ENCODE measurements at places on chromosomes 4 and X.

DNA sequence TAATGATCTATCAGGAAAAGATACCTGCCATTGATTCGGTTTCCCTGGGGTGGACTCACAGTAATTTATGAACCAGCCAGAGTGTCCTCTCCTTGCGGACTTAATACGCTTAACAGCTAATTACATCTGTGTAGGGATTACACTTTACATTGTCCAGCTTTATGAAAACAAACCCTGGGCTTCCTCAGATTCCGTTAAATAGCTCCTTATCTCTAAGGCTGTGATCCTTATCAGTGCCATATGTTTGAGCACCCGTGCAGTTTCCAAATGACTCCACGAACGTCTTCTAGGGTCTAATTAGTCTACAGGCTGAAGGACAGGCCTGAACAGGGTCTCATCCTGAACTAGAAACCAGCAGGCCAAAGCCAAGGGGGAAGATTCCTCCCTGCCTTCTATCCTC, 56.9 kb downstream of the KDR start:
- no peak for DNase-seq

DNA sequence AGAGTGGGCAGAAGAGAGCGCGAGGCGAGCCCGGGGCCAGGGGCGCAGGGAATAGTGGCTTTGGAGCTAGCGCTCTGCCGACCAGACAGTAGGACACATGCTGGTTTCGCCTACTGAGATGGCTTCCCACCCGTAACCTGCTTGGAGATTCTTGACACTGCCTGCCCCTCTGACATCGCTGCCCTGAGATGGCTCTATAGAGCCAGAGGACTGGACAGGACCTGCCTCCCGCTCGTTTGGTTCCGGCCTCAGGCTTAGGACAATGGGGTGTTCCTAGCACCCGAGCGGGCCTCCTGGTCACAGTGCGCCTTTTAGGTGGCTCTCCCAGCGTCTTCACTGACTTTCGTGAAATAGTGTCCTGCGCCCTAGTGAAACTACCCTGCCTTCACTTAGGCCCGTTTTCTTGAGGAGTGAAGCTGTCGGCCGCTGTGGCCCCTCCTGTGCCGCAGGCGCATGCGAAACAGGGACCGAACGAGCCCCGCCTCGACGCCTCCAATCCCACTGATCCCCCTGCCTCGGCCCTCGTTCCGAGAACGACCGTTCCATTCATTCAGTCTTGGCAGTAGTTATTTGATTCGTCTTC, 608 bp downstream of the TAF1 start:
- peak; percentile 43 for DNase-seq

DNA sequence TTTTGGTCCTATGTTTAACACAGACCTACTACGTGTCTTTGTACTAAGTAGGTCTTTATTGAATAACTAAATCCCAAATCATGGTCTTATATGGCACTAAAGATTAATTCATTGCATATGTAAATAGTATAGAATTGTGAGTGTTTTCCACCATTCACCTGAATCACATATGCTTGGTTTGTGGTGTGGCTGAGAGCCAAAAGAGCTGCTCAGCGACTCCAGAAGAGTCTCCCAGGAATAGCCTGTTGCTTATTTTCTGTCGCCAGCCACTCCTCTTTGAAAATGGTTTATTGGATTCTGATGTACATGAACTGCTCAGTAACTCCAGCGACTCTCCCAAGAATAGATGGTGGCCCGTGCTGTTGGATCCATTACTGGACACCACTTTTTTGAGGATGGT, 184.5 kb downstream of the CLCN4 start:
- DNase-seq = no peak

DNA sequence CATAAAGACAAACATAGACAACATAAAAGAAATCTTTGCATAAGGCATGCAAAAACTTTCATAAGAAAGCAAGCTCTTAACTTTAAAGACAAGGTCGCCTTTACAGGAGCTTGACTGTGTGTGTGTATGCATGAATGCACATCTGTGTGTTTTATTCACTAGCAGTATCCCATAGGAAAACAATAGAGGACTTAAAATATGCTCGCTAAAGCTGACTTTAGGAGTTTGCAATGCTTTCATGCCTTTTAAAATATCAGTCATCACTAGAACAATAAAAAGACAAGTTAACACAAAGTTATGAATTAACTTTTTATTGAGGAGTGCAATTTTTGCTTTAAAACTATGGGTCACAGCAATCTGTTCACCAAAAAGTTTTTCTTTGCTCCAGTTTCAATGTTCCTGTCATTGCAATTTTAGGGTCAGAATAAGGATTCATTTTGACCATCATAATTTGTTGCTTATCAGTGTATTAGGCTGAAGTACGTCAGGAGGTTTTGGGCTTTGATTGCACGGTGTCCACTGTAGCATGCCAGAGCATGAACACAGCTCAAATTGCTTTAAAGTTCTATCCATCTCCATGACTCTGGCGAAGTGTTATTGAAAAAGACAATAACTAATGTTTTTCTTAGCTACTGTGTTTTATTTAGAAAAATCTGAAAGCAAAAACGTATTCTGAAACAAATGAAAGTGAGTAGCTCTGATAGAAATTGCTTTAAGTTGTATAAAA, 36.9 kb downstream of the ANXA10 start:
- DNase-seq = no peak

DNA sequence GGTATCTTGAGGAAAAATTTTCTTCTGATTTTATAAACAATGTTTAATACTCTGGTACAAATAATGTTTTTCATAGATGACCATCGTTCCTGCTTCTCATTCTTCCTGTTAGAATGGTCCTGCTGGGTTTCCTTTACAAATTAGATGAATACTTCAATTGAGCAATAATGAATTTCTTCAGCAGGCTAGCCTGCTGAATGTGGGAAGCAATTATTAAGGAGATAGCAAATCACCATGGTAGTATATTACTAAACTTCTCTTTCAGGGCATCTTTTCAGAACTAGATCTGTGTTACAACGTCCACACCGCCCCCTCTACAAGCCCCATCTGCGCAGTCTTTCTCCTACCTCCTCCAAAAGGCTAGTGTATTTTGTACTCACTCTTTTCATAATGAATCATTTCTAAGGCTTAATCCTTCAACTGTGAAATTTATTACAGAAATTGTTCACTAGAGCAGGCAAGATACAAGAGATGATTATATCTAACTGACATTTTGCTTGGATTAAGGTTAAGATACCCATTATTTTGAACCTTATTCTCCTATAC, 38.4 kb downstream of the GPRIN3 start:
- no peak for DNase-seq

DNA sequence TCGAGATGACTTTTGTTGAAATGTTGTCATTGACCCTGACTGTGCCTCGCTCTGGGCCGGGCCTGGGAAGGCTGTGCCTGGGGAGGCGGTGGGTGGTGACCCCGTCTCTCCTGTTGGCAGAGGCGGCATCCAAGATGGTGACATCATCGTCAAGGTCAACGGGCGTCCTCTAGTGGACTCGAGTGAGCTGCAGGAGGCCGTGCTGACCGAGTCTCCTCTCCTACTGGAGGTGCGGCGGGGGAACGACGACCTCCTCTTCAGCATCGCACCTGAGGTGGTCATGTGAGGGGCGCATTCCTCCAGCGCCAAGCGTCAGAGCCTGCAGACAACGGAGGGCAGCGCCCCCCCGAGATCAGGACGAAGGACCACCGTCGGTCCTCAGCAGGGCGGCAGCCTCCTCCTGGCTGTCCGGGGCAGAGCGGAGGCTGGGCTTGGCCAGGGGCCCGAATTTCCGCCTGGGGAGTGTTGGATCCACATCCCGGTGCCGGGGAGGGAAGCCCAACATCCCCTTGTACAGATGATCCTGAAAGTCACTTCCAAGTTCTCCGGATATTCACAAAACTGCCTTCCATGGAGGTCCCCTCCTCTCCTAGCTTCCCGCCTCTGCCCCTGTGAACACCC, 36.4 kb downstream of the HTRA3 start:
- peak; percentile 8 for DNase-seq

DNA sequence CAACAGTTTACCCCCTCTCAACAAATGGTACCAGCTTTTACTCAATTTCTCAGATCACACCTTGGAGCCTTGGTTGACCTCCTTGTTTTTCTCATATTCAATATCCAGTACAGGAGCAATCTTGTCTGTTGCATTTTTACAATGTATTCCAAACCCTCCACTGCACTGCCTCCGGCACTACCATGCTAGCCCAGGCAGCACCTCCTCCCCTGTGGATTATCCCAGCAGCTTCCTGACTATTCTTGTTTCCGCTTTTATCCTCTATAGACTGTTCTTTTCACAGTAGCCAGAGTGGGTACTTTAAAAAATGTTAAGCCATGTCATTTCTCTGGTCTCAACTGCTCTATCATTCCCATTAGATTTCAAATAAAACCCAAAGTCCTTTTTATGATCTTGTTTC, 253.4 kb upstream of the GPRIN3 start:
- no peak for DNase-seq

GRCh38 chrX:105635794-105636193, 186.5 kb upstream of the NRK start:
- DNase-seq = no peak

DNA sequence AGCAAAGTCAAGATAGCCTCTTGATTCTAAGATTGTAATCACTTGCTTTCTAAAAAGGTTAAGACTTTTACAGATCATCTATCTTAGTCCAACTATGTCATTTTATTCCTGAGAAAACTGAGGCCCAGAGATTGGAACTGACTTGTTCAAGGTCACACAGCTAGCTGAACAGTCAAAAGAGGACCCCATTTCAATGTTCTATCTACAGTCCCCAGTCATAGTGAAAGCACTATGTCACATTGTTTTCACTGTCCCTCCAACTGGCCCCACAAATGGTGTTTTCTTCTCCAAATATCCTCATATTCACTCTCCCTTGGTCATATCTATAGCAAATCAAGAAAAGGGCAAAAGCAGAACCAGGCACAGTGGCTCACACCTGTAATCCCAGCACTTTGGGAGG, 145.2 kb downstream of the OPHN1 start:
- DNase-seq = no peak

DNA sequence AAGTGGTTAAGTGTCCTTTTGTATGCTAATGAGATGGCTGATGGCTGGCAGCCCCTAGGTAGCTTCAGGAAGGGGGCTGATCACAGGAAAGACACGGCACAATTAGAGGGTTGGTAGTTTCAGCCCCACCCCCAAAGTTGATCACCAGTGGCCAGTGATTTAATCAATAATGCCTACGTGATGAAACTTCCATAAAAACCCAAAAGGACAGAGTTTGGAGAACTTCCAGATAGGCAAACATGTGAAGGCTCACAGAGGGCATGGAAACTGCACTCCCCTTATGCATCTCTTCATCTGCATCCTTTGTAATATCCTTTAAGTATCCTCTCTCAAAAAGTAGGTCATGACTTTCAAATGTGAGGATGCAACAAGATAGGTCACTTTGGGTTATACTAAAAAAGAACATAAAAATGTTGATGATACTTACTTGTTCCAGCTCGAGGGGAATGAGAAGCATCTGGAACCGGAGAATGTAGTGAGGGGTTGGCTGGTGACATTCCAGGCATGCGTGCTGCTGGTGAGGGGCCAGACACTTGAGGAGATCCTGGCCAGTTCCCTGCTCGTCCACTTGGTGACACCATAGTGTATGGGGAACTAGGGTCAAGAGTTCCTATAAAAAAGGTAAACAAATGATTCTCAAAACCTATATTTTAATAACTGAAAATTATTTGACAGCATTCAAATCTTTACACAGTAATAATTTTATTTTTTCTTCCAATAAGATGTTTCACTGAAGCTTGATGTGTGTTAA, 16.7 kb upstream of the CXorf38 start:
- no peak for DNase-seq

DNA sequence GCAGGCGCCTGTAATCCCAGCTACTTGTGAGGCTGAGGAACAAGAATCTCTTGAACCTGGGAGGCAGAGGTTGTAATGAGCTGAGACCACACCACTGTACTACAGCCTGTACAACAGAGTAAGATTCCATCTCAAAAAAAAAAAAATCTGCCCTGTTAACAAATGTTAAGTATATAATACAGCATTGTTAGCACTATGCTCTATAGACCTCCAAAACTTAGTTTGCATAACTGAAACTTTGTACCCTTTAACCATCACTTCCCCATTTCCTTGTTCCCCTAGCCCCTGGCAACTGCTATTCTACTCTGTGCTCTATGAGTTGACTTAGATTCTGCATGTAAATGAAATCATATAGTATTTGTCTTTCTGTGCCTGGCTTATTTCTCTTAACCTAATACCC, 76.7 kb downstream of the TAB3 start:
- no peak for DNase-seq

GRCh38 chrX:13936521-13937225, 93.0 kb downstream of the GEMIN8 start:
- no peak for DNase-seq

GRCh38 chr4:10107111-10108091, 9.2 kb downstream of the WDR1 start:
- DNase-seq = peak; percentile 18

GRCh38 chr4:186644311-186644638, 79.4 kb downstream of the FAT1 start:
- DNase-seq = no peak

DNA sequence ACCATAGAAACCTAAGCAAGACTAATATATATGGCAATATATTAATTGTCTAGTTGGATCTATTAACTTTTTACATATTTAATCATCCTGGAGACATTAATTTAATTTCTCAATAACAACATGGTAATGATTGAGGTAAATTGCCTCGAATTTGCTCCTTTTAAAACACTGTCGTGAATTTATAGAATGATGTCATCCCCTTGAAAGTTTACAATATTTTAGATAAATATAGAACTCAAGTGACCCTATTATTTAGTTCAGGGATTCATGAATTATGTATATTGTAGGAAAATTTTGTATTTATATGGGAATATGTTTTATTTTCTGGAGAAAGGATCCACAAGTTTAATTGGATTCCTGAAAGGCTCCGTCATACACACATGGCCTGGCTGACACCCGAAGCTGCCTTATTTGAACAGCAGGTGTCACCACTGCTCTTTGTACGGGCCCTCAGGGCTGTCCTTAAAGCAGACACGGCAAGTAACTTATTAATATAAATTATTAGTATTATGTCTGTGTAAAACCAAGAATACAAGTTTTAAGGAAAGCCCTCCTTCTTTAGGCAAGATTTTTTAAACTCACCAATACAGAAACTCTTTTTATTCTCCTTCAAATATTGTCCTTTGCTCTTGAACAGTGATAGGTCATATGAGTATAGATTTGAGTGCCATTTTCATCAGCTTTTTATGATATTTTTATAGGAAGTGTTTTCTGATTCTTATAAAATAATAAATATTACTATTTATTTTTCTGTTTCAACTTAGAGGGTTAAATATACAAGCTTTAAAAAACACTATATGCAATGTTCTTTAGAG, 1.9 kb upstream of the PLRG1 start:
- peak; percentile 69 for DNase-seq

- DNase-seq = no peak
Observed at GRCh38 chr4:183155450-183156184, 56.6 kb downstream of the WWC2 start.

DNA sequence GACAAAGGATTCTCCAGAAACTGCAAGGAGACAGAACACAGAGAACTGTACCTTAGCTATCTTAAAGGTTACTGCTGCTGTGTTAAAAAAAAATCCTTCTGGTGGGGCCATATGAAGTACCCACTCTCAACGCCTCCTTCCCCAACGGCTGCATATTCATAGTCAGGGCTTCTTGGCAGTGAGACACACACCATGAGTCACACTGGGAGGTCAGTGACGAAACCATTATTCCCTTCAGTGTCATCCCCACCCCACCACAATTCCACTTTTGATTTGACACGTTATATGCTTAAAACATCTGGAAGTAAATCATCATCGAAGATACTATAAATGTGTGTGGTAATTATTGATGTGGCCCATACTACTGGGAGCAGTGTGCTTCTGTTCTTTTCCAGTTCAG, 271.5 kb downstream of the LDB2 start:
- DNase-seq = no peak

- DNase-seq = no peak
Observed at GRCh38 chrX:11273544-11273943, 19.7 kb upstream of the AMELX start.
